Stimulated activated CD4-positive, alpha-beta T cell treated with anti-CD3 and anti-CD28 coated beads, Interleukin-12 subunit alpha, Interleukin-12 subunit beta, amount 100 ng/mL, for 48 hours (primary cell): ENCODE measurements at places on chromosomes 12 and 14.

DNA sequence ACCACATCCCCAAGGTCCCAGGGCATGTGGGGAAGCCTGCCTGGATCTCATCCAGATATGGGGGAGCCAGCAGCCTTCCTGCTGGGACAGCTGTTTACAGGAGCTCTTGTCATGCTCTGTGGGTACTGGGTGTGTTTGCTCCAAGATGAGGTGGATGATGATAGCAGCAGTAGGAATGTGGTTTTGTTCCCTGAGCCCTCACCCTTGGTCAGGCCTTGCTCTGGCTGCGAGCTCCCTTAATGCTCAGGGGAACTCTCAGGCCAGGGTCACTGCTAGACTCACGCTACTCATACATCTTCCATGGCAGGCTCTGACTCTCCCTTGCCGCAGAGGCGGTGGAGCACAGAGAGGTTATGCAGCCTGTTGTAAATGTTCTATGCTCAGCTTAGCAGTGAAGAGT, 990.3 kb downstream of the AACS start:
- no peak for DNase-seq

- no peak for DNase-seq
Measured at GRCh38 chr12:544941-545635, 85.3 kb downstream of the B4GALNT3 start.

- no peak for DNase-seq
Measured at GRCh38 chr12:114690267-114691135, 6.5 kb upstream of the TBX3 start.

DNA sequence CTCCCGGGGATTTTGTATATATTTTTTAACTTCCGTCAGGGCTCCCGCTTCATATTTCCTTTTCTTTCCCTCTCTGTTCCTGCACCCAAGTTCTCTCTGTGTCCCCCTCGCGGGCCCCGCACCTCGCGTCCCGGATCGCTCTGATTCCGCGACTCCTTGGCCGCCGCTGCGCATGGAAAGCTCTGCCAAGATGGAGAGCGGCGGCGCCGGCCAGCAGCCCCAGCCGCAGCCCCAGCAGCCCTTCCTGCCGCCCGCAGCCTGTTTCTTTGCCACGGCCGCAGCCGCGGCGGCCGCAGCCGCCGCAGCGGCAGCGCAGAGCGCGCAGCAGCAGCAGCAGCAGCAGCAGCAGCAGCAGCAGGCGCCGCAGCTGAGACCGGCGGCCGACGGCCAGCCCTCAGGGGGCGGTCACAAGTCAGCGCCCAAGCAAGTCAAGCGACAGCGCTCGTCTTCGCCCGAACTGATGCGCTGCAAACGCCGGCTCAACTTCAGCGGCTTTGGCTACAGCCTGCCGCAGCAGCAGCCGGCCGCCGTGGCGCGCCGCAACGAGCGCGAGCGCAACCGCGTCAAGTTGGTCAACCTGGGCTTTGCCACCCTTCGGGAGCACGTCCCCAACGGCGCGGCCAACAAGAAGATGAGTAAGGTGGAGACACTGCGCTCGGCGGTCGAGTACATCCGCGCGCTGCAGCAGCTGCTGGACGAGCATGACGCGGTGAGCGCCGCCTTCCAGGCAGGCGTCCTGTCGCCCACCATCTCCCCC, 777 bp downstream of the ASCL1 start:
- no peak for DNase-seq

DNA sequence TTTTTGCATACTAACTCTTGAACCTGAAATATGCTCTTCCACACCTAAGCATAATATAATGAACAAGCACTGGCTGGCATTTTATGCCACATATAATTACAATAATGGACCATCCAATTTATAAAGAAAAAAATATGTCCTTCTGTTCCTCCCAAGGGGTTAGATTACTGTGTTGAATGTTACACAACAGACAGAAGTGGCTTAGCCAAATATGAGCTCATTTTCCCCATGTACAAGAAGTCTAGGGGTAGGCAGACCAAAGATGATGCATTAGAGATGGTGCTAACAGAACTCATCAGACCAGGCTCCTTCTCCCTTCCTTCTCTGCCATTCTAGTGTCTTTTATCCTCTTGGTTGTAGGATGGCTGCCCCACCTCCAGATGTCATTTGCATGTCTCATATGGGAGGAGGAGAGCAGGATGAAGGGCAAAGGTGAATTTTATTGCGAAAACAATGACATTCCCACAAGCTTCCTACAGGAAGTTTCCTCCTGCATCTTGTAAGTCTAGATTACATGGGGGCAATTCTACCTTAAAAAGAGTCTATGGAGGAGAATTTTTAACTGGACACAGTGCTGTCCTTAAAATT, 43.9 kb upstream of the SLC2A13 start:
- DNase-seq: no peak

DNA sequence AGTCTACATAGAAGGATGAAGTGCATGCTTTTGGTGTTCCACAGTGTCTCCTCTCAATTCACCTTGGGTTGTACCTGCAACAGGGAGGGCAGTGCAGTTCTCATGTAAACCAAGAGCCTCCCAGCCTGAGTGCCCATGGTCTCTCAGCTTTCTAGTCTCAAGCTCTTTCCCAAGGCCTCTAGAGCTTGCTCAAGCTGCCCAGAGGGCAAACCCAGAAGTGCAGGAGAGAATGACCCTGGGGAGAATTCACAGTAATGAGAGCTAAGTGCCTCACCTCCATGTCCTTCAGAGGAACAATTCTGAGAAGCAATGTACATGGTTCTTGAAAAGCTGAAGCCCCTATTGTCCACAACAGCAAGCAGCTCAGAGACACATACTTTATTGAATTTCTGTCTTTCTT, 180.5 kb downstream of the BCAT1 start:
- no peak for DNase-seq

DNA sequence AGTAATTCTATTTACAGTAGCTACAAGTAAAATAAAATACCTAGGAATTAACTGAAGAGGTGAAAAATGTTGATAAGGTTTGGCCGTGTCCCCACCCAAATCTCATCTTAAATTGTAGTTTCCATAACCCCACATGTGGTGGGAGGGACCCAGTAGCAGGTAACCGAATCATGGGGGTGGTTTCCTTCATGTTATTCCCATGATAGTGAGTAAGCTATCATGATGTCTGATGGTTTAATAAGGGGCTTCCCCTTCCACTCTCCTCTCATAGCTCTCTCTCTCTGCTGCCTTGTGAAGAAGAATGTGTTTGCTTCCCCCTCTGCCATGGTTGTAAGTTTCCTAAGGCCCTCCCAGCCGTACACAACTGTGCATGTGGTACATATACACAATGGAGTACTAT, 1170.7 kb downstream of the BCL11B start:
- DNase-seq: no peak

DNA sequence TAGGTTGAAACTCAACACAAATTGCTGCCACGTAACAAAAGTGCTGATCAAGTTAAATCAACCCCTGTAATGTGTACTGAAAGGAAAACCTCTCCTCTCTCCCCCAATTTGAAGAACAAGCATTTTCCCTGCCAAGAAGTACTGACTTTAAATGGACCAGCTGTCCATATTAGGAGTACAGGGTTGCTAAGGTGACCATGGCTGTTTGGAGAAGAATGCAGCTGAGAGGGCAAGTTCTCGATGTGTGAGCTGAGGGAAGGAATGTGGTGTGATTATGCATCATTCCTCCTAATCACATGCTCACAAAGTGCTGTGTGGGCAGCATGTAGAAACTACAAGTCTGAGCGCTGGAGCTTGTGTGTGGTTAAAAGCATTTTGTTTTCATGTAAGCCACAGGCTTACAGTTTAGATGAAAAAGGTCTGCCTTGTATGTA, 50.9 kb upstream of the CCT2 start:
- DNase-seq: peak; percentile 30

GRCh38 chr14:55458800-55459515, 18.5 kb upstream of the TBPL2 start:
- DNase-seq: no peak

GRCh38 chr14:92632546-92633273, 115.7 kb downstream of the LGMN start:
- DNase-seq: no peak

GRCh38 chr14:36900846-36901245, 239.2 kb downstream of the PAX9 start:
- no peak for DNase-seq

- DNase-seq: no peak
Measured at GRCh38 chr14:104739546-104740516, 13.1 kb upstream of the SIVA1 start.

GRCh38 chr14:62667421-62667914, 377.8 kb downstream of the KCNH5 start:
- DNase-seq: no peak

DNA sequence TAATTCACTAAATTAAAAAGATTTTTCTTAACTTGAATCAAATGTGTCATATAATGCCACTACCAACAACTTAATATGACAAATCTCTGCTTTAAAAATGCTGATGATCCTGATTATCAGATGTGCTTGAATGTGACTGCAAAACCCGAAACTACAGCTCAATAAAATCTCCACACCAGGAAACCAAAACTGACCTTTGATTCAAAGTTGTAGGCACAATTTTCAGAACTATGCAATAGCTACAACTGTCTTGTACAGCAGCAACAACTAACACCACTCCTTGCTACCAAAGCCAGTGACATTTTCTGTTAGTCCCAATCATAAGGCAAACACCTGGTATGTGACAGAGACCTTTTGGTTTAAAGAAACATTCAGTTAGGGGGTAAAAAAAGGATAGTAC, 147.3 kb downstream of the CEP83 start:
- no peak for DNase-seq

GRCh38 chr14:99855271-99855670, 62.1 kb downstream of the EML1 start:
- no peak for DNase-seq

GRCh38 chr12:98439981-98440581, 75.3 kb upstream of the TMPO start:
- no peak for DNase-seq

- no peak for DNase-seq
Measured at GRCh38 chr12:10027721-10028120, 2.8 kb upstream of the CLEC9A start.

GRCh38 chr14:41608681-41609390, 2.2 kb downstream of the LRFN5 start:
- DNase-seq: no peak

DNA sequence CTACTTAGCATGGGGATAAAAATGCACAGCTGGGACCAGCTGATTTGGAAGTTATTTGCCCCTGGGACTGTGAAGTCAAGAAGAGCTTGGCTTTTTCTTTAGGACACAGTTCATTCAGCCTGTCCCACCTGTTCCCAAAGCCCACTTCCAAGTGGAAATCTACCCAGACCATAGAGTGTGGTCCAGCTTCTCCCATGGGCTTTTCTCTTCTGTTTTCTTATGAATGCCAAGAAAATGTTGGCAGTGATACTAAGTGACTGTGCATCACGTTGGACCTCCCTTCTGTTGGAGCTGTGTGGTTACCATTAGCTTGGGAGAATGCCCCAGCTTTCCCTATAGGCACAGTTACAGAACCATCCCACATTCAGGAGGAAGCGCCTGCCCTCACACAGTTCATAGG, 89.4 kb downstream of the NT5DC3 start:
- no peak for DNase-seq

GRCh38 chr12:14384783-14385638, 19.5 kb downstream of the ATF7IP start:
- DNase-seq: peak; percentile 31

- DNase-seq: no peak
Measured at GRCh38 chr14:70955543-70956480, 48.6 kb downstream of the PCNX1 start.

DNA sequence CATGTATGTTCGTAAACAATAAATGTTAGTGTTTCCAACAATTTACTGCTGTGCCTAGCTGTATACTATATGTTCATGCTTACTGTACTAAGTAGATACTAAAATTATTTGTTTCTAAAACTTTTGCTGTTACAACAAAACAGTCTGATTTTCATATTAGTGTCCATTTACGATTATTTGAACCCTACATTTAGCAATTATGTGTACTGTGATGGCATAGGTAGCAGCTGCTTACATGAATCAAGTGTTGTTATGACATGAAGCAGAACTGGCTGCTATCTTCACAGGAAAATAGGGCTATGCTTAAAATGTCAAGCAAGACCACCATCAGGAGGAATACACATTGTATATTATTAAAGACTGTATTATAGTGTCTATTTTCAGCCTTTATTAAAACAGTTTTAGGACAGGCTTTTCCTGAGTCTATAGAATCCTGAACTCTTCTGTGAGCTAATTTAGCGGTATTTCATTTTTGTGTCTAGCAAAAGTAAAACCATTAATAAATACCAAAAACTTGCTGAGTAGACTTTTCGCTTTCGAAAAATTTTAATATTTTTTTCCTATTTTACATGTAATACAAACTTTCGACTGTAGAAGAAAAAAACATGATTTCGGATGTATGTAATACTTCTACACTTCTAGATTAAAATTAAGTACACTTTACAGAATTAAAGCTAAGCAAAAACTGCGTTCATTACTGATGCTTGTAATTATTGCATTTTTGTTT, 1.1 kb upstream of the WDR89 start:
- no peak for DNase-seq

DNA sequence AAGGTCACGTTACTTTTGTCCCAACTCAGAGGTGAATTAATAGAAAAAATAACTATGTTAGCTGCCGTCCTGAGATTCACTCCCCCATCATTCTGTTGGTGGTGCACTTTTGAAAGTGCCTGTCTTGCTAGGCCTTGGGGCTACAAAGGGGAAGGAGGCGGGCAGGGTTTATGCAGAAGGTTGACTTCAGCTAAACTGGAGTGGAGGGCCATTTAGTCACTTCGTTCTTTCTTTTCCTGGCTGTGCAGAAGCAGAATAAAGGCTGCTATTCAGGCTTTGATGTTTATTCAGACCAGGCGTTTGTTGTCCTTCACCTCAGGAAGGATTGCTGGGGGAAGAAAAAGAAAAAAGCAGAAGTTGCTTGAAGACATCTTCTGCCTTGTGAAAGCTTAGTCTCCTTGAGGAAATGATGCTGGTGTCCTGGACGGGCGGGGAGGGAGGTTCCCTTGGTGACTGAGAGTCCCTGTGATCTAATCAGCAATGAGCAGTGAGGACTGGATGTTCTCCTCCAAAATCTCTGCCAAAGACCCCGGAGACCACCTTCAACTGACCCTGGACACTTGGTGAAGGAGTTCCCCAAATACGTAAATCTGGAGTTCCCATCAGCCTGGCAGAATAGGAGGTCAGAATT, 4.0 kb downstream of the GLT1D1 start:
- no peak for DNase-seq

GRCh38 chr12:55681142-55682077, 26.3 kb downstream of the ITGA7 start:
- DNase-seq: no peak

DNA sequence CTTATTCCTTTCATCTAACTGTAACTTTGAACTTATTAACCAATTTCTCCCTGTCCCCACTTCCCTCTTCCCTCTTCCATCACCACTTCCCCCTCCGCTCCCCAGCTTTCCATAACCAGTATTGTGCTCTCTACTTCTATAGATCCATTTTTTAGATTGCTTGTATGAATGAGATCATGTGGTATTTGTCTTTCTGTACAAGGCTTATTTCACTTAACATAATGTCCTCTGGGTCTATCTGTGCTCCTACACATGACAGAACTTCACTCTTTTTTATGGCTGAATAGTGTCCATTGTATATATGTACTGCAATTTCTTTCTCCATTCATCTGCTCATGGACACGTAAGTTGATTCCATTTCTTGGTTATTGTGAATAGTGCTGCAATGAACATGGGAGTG, 14.4 kb downstream of the ERP27 start:
- DNase-seq: no peak

- no peak for DNase-seq
Measured at GRCh38 chr12:119375883-119376190, 41.3 kb downstream of the CCDC60 start.
